GF-D8 (cell line): ENCODE measurements at places on chromosomes 11 and 22.

- no peak for DNase-seq
These were observed 79.7 kb upstream of the HORMAD2 start for GRCh38 chr22:30000566-30000965.

- no peak for DNase-seq
These were observed 69.1 kb downstream of the C11orf87 start for GRCh38 chr11:109490953-109491635.

- no peak for DNase-seq
These were observed 221.0 kb downstream of the HIPK3 start for GRCh38 chr11:33478111-33478573.

- DNase-seq: no peak
These were observed 11.3 kb upstream of the MS4A7 start for GRCh38 chr11:60367009-60367408.
